Body of pancreas (tissue), 4 donors: ENCODE measurements at places on chromosomes 1 and 21.

DNA sequence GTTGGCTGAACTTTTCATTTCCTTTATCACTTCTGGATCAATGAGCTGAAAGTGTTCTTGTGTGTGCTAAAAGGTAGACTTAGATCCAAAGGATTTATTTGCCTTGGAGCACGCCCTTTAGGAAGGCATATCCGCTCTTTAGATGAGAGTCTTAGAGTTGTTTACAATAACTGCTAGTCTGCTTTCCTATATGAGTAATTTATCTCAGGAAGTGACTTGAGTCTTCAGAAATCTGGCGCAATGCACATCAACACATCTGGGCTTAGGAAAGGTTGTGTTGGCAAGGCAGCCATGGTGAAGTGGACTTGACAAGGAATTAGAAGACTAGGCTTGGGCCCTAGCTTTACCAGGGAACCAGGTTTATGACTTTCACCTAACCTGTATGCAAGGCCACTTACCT, 204.1 kb upstream of the PTGFR start:
- no peaks in the 10 kb centered on the region for H3K36me3 ChIP-seq
- peaks cover 9% of the 10 kb centered on the region for H3K4me1 ChIP-seq
- H3K4me3 ChIP-seq, result no peak overlapping the region

GRCh38 chr1:167824163-167824794, 89.7 kb downstream of the ADCY10 start:
- no peak overlapping the region for H3K4me3 ChIP-seq
- no peak overlapping the region for H3K27ac ChIP-seq
- no peaks in the 10 kb centered on the region for H3K4me1 ChIP-seq
- DNase-seq, result no peak
- no peaks in the 10 kb centered on the region for H3K36me3 ChIP-seq

GRCh38 chr1:114319418-114319817, 165.7 kb upstream of the SYT6 start:
- H3K27ac ChIP-seq, result no peak overlapping the region
- no peaks in the 10 kb centered on the region for H3K36me3 ChIP-seq
- no peak for DNase-seq
- H3K4me3 ChIP-seq, result no peak overlapping the region

DNA sequence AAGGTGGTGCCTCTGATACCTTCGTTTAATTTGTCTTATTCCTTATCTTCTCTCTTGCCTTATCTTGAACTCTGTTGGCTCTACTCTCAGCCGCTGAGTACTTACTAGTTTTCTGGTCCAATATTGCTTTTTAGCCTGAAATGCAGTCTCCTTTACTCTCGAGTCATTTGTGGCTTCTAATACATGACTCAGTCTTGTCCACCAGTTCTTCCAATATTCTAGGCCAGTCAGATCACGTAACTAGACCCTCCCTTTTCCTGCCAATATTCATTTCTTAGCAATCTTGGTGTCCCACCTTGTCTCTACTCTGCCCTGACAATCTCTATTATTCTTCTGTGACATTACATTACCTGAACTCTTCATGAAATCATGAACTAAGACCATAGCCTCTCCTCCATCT, 555.8 kb downstream of the DPYD start:
- no peak overlapping the region for H3K27ac ChIP-seq
- no peaks in the 10 kb centered on the region for H3K4me1 ChIP-seq
- no peaks in the 10 kb centered on the region for H3K36me3 ChIP-seq
- H3K27me3 ChIP-seq, result no peaks in the 10 kb centered on the region
- H3K4me3 ChIP-seq, result no peak overlapping the region
- DNase-seq, result no peak

DNA sequence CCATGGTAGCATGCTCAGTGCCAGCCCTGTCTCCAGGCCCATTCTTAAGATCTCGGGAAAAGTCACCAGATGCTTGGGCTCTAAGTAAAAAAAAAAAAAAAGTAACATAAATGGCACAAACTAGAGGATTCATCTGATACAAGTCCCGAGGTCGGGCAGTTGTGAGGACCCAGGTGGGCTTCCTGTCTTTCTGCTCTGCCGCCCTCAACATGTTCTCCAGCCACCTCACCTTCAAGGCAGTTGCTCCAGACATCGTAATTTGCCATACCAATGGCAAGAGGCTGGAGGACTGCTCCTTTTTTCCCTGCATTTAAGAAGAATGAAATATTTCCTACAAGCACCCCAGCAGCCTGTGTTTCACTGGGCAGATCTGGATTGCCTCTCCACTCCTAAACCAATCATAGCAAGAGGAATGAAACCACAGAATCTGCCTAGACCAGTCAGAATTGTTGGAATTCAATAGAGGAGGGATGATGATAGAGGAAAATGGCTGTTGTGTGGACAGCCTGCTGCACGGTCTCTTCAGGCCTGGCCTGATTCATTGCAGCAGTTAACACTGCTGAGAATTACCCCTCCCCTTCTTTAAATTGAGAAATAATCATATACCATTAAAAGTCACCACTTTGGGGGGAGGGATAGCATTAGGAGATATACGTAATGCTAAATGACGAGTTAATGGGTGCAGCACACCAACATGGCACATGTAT, 5.4 kb downstream of the HMGN2 start:
- peaks cover 16% of the 10 kb centered on the region for H3K4me1 ChIP-seq
- DNase-seq, result no peak
- H3K27me3 ChIP-seq, result no peaks in the 10 kb centered on the region
- H3K36me3 ChIP-seq, result no peaks in the 10 kb centered on the region

DNA sequence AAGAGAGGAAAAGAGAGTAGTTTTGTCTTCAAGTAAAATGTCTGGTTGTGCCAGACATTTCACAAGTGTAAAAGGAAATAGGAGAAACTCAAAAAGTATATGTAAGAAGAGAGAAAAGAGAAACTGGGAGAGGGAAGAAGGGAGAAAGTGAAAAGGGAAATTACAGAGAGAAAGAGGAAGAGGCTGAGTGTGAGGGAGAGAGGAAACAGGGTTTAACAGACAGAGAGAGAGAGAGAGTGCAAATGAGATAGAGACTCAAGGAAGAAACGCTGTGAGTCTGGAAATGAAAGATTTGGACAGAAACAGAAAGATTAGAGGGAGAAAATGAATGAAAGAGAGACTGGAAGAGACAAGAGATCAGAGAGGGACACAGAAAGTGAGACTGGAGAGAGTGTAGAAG, 806.2 kb downstream of the PLA2G4A start:
- H3K27me3 ChIP-seq, result no peaks in the 10 kb centered on the region
- H3K4me1 ChIP-seq, result no peaks in the 10 kb centered on the region
- H3K4me3 ChIP-seq, result no peak overlapping the region

- no peaks in the 10 kb centered on the region for H3K36me3 ChIP-seq
- H3K4me3 ChIP-seq, result no peak overlapping the region
- DNase-seq, result no peak
- no peak overlapping the region for H3K27ac ChIP-seq
- no peaks in the 10 kb centered on the region for H3K27me3 ChIP-seq
These were observed 310.7 kb downstream of the DUSP10 start for GRCh38 chr1:221431068-221431651.

GRCh38 chr1:113990961-113991360, 11.7 kb downstream of the OLFML3 start:
- no peaks in the 10 kb centered on the region for H3K4me1 ChIP-seq
- H3K27ac ChIP-seq, result no peak overlapping the region
- no peaks in the 10 kb centered on the region for H3K36me3 ChIP-seq
- no peaks in the 10 kb centered on the region for H3K27me3 ChIP-seq

DNA sequence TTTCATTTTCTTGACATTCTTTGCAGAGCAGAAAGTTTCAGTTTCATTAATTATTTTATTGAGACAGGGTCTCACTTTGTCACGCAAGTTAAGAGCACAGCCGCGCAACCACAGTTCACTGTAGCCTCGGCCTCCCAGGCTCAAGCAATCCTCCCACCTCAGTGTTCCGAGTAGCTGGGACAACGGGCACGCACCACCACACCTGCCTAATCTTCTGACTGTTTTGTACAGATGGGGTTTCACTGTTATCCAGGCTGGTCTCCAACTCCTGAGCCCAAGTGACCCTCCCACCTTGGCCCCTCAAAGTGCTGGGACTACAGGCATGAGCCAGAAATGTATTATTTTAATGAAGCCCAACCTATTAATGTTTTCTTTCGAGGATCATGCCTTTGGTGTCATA, 3.0 kb upstream of the SPATC1L start:
- no peaks in the 10 kb centered on the region for H3K27me3 ChIP-seq
- DNase-seq, result no peak
- peaks cover 7% of the 10 kb centered on the region for H3K4me1 ChIP-seq
- H3K27ac ChIP-seq, result no peak overlapping the region
- H3K4me3 ChIP-seq, result no peak overlapping the region

- no peaks in the 10 kb centered on the region for H3K4me1 ChIP-seq
- DNase-seq, result no peak
- H3K27ac ChIP-seq, result no peak overlapping the region
These were observed 13.8 kb downstream of the OLIG2 start for GRCh38 chr21:33039536-33039935.

- no peak overlapping the region for H3K27ac ChIP-seq
- H3K36me3 ChIP-seq, result no peaks in the 10 kb centered on the region
- no peaks in the 10 kb centered on the region for H3K27me3 ChIP-seq
- no peaks in the 10 kb centered on the region for H3K4me1 ChIP-seq
These were observed 422.1 kb downstream of the LRRIQ3 start for GRCh38 chr1:73775896-73776295.

DNA sequence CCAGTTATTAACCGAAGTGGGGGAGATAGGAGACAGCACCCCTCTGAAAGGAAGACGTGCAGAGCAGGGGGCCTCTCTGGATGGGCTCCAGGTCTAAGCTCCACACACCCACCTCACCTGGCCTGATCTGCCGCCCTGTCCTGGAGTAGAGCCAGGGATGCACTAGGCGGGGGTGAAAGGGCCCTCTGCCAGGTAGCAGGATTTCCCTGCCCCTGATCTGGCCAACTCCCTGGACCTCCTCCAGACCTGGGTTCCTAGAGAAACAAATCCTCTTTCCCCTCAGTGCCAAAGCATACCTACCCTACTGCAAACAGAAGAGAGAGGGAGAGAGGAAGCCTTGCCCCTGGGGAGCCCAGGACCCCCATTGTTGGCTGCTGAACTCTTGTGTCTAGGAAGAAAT, 2.0 kb downstream of the CRABP2 start:
- peaks cover 6% of the 10 kb centered on the region for H3K27me3 ChIP-seq
- no peak overlapping the region for H3K27ac ChIP-seq
- H3K4me3 ChIP-seq, result no peak overlapping the region
- H3K4me1 ChIP-seq, result peaks cover 32% of the 10 kb centered on the region
- no peak for DNase-seq

- no peaks in the 10 kb centered on the region for H3K27me3 ChIP-seq
- DNase-seq, result peak; percentile 59
- peak overlapping the region; percentile 97 for H3K27ac ChIP-seq
- H3K4me1 ChIP-seq, result peaks cover 27% of the 10 kb centered on the region
These were observed 618 bp downstream of the CLCC1 start for GRCh38 chr1:108962681-108963051.

- H3K4me1 ChIP-seq, result peaks cover 9% of the 10 kb centered on the region
- H3K4me3 ChIP-seq, result no peak overlapping the region
These were observed 81.2 kb upstream of the F3 start for GRCh38 chr1:94622757-94623156.

DNA sequence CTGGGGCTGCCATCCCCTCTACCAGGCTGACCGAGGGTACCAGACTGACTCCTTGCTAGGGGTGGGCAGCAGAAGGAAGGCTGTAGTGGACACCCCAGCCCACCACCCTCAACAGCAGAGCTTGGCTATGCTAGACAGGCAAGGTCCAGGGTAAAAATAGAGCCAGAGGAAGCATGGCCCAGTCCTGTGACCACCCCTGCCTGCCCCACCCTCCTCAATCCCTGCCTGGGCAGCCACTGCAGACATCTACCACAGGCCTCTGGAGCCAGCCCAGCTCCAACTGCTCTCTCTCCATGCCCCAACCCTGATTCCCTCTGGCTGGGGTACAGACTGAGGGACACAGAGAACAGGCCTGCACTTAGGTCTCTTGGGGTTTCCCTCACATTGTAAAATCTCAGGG, 1.7 kb downstream of the S100A1 start:
- no peaks in the 10 kb centered on the region for H3K27me3 ChIP-seq
- no peak overlapping the region for H3K27ac ChIP-seq
- DNase-seq, result no peak
- no peak overlapping the region for H3K4me3 ChIP-seq
- peaks cover 33% of the 10 kb centered on the region for H3K4me1 ChIP-seq

- no peaks in the 10 kb centered on the region for H3K36me3 ChIP-seq
- no peak for DNase-seq
- no peaks in the 10 kb centered on the region for H3K27me3 ChIP-seq
- H3K4me3 ChIP-seq, result no peak overlapping the region
- H3K4me1 ChIP-seq, result peaks cover 19% of the 10 kb centered on the region
- H3K27ac ChIP-seq, result no peak overlapping the region
These were observed 5.2 kb downstream of the GJC2 start for GRCh38 chr1:228154670-228155571.

DNA sequence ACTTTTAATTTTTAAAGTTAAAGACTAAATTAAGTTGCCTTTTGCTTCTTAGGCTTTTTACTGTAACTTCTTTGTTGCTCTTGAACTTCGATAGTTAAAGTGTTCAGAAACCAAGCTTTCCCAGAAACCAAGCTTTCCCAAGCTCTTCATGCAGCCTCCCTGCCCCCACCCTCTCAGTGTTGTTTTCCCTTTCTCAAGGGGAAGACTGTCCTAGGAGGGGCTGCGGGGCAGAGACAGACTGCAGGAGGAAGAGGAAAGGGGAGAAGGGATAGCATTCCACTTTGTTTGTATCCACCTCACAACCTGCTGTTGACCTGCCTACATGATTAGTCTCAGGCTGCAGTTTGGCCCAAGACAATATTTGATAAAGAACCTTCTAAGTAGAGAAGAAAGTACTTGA, 39.0 kb upstream of the DIPK1A start:
- H3K36me3 ChIP-seq, result no peaks in the 10 kb centered on the region
- no peak overlapping the region for H3K4me3 ChIP-seq
- H3K4me1 ChIP-seq, result peaks cover 23% of the 10 kb centered on the region
- no peak for DNase-seq

DNA sequence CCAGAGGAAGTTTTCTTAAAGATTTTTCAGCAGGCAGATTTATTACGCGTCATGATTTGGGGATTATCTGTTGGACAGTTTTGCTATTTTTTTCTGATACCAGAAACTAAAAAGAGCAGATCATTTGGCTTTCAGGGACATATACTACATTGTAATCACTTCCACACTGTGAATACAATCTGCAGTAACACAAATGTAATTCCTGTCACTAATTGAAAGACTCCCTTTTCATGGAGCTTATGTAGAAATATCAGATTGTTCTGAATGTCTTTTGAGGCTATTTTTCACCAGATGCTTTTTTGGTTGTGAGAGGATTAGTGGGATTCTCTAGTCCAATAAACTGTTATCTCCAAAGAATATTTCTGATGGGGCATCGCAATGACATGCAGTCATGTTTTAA, 464.2 kb downstream of the DISC1 start:
- no peaks in the 10 kb centered on the region for H3K27me3 ChIP-seq
- no peak overlapping the region for H3K4me3 ChIP-seq
- no peak overlapping the region for H3K27ac ChIP-seq
- no peak for DNase-seq

DNA sequence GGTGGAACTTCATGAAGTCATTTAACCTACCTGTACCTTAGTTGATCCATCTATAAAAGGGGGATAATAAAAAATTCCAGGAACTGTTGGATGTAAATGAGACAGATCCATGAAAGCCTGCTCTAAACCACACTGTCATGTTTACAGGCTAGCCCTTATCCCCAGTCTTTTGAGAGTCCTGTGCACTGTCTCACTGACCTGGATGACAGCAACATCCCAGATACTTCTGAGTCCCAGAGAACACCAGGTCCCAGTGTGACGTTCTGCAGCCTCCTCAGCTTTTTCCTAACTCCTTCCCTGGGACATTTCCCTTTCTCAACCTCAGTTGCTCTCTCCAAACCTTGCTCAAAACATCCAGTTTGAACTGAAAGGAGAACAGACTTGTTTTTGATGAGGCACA, 165.4 kb upstream of the C8B start:
- H3K27ac ChIP-seq, result no peak overlapping the region
- H3K4me1 ChIP-seq, result no peaks in the 10 kb centered on the region
- H3K36me3 ChIP-seq, result no peaks in the 10 kb centered on the region
- no peak overlapping the region for H3K4me3 ChIP-seq
